ENCODE measurements at places on chromosomes 6 and 20.
A peak's percentile ranks its signal among the peaks of the same experiment; 100 is the strongest.

- DNase-seq, result no peak
Measured at GRCh38 chr6:47357827-47358226, 48.1 kb upstream of the TNFRSF21 start.

- DNase-seq, result no peak
Measured at GRCh38 chr6:28357036-28357435, 7.3 kb downstream of the ZKSCAN3 start.

DNA sequence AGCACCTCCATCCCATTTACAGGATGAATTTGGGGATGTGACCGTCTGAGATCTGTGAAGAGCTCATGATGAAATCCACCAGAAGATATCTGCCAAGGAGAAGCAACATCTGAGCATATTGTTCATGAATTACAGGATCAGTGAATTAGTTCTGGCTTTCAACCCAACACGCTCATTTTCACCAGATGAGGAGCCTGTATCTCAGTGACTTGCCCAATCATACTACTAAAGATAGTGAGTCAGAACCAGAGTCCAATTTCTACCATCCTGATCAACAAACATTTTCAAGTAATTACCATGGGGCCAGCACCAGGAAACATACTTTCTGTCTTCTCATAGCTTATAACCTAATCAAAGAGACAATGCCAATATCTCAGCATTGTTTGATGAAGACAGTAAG lies 116.6 kb downstream of the ZDHHC14 start:
- no peak for DNase-seq

DNA sequence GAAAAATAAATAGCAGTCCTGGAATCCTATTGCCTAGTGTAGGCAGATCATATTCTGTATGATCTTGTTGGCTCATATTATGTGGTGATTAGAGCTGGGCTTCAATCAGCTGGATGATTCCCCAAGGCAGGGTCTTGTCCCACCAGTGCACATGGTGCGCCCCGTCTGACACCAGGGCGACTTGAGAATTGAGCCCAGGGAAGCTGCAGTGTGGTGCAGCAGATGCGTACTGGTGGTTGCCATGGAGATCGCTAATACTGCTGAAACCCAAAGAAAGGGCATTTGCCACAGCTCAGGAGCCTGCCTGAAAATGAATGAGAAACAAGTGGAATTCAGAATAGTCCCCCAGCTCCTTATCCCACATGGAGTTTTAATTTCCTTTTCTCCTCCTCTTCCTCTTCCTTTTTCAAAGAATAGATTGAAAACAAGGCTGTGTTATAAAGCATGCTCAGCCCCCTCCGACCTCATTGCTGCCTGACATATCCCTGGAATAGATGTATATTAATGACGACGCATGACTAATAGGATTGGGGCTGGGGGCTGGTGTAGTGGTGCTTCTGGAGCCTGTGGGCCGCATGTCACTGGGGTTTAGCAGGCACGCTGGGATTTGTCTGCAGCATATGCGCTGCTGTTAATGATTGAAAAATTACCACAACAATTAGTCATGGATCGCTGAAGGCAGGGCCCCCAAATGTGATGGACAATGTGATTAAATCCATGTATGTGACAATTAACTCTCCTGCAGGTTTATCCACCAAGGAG lies 210.5 kb downstream of the FARS2 start:
- no peak for DNase-seq

- DNase-seq, result no peak
Measured at GRCh38 chr6:159196430-159196975, 27.3 kb downstream of the FNDC1 start.

DNA sequence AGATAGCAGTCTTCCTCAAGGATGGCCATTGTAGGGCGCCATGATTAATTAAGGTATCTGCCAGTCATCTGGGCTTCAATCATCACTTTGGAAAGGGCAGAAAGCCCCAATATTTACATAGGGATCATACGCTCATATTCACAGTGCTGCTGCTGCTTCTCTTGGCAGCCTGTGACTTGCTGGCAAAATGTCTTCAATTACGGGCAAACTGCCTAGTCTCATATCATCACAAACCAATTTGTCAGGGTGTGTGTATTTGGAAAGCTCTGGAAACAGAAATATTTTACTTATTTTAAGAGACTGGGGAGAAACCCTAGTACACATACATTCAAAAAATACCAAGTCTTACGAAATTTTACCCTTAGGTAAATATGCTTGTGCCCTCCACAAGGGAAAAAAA lies 77.6 kb downstream of the SAMD5 start:
- no peak for DNase-seq

- DNase-seq, result no peak
Measured at GRCh38 chr20:25509084-25509483, 76.2 kb downstream of the NINL start.

GRCh38 chr20:9978397-9979004 lies 56.3 kb upstream of the ANKEF1 start:
- DNase-seq, result peak; percentile 21

- no peak for DNase-seq
Measured at GRCh38 chr20:24960861-24961260, 11.8 kb downstream of the CST7 start.

DNA sequence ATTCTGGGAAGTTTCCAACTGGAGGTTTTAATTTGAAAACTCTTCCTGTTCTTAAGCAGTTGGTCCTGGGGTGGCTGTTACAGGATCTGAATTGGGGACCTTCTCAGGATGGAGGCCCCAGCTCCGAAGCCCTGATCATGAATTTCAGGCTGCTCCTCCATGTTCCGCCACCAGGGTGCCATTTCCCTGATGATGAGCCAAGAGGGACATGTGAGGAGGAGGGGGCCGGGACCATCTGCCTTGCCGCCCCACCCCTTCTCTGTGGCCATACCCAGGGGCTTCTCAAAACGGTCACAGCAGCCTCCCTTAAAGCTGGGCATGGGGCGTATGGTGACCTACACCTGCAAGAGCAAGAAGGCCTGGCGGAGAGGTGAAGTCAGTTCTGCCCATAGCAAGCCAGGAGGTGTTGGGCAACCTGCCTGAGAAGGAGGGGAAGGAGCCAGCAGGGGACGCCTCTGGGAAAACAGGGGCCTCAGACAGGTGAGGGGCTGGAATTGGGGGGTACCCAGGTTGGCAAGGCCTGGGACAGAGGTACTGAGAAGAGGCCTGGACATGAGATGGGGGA lies 3.6 kb upstream of the BAK1 start:
- DNase-seq, result no peak

- no peak for DNase-seq
Measured at GRCh38 chr6:135412761-135413160, 84.8 kb downstream of the AHI1 start.

DNA sequence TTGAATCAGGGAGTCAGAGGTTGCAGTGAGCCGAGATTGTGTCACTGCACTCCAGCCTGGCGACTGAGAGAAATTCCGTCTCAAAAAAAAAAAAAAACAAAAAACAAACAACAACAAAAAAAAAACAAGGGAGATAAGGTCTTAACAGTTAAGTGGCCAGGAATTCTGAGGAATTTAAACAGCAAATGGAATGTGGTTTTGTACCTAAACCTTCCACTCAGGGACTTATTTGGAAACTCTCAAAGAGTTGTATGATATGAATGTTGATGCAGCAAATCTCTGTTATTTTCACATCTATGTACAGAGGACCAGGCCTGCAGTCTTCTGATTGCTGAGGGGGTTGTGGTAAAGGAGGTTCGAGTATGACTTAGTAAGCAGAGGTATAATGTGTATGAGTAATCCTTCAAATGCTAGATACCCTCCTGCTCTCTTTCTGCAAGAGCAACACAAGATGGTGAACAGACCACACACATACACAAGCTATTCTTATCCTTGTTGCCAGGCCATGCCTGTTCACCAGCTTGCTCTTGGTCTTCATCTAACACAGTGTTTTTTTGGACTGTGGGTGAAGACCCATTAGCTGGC lies 174.9 kb upstream of the SCGN start:
- DNase-seq, result no peak

- DNase-seq, result no peak
Measured at GRCh38 chr6:125678601-125679000, 70.8 kb upstream of the HEY2 start.

GRCh38 chr6:109498052-109498451 lies 15.0 kb upstream of the ZBTB24 start:
- no peak for DNase-seq

DNA sequence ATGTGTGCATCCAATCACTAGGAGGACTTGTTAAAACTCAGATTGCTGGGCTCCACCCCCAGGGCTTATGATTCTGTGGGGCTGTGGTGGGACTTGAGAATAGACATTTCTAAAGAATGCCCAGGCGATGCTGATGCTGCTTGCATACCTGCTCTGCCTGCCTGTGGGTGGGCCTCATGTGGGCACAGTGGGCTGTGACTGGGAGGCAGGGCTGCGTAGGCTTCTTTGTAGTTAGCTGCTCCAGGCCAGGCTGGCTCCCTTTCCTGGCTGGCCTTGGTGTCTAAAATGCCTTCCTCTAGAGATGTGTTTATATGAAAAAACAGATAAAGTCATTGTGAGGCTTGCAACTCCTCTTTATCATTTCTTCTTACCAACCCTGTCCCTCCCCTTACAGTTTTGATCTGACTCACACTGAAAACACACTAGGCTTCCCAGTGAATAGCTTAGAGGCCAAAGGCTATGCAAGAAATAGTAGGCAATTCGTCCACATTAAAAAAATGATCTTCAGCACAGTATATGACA lies 495.5 kb upstream of the MAP3K7 start:
- no peak for DNase-seq

DNA sequence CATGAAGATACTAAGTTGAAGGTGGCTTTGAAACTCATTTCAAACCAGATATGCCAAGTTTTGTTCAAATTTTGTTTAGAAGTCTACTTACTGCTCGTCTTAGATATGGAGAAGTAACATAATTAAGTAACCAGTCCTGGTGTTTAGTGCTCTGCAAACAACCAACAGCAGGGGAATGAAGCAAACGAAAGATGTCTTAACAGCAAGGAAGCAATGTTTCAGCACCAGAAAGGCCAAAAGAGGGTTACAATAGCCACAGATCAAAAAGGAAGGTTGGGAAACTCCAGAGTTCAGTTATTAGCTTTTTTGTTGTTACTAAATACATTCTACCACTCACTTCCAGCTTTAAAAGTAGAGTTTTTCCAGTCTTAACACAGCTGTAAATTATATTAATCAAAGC lies 45.1 kb downstream of the LHFPL5 start:
- DNase-seq, result no peak

DNA sequence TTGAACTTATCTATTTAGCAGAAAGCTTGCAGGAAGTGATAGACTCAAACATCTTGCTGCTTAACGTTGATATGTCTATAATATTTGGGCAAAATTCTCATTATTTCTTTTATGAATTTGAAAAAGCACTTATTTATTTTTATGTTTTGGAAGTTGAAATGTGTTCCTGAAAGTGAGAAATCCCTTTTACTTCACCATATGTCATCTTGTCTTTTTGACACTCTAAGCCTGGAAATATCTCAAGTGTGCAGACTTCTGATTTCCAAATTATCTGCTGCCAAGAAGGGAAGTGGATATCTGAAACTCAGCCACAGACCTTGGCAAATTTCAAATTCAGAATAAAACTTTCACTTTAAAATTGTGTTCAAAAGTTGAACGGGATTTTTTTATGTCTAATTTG lies 368.7 kb upstream of the MANEA start:
- no peak for DNase-seq

DNA sequence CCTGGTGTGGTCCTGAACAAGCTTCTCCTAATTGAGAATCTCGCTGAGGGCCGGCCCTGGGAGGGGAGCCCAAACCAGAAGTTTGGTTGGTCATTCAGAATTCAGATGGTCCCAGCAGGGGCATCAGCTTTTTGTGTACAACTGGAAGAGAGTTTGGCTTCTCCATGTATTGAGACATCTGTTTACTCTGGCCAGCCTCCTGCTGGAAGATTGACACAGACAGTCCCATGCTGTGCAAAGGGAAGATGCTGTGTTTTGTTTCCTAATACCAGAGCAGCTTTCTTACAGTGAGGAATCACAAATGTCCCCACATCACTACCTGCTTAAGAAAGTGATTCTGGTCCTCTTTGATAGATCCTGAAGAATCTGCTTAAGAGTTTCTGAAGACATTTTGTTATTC lies 97.8 kb downstream of the PLEKHG1 start:
- DNase-seq, result no peak

- no peak for DNase-seq
Measured at GRCh38 chr6:144999127-144999526, 714.0 kb downstream of the UTRN start.

DNA sequence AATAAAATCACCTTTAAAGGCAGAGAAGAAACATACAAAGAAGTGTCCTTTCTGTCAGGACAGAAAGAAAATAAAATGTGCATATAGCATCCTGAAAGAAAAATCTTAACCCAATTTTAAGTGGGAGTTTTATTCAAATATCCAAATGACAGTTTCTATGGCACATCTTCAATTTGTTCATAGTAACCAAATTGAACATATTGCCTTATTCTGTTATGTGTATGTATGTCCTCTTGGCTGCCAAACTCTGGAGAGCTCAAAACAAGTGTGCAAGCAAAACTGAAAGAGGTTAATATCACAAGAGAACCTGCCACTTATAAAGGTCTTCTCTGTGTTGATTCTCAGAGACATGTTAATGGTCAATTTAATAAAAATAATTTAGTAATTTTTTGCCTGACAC lies 334.7 kb downstream of the BCKDHB start:
- DNase-seq, result no peak

DNA sequence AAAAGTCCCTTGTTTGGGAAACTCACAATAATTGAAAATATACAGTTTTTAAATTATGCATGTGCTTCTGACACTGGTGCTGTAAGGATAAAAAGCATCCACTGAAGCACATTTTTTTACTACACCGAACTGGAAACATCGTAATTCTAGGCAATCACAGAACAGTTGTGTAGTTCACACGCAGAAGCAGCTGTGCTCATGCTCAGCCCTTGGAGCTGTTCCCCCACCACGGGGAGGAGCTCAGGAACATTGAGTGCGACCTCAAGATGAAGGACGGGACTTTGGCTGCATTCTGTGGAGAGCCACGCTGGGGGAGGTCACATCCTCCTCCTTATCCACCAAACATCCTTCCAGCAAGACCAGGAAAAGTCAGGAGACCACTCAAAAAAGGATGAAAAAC lies 466.3 kb upstream of the CDH4 start:
- no peak for DNase-seq

DNA sequence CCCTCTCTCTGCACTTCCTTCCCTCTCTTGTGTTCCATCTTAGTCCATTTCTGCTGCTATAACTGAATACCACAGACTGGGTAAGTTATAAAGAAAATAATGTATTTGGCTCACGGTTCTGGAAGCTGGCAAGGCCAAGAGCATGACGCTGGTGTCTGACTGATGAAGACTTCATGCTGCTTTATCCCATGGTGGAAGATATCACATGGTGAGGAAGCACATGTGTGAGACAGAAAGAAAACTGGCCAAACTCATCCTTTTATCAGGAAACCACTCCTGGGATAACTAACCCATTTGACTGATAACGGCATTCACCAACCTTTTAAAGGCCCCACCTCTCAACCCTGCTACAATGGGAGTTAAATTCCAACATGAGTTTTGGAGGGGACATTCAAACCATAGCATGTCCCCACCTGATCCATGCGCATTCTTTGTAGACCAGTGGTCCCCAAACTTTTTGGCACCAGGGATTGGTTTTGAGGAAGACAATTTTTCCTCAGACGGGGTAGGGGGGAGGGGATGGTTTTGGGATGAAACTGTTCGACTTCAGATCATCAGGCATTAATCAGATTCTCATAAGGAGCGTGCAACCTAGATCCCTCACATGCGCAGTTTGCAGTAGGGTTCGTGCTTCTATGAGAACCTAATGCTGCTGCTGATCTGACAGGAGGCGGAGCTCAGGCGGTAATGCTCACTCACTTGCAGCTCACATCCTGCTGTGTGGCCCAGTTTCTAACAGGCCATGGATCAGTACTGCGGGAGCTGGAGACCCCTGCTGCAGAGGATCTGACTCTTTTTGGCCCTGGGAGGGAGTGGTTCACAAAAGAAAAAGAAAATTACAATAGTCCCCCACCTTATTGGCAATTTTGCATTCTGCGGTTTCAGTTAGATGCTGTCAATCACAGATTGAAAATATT lies 71.7 kb upstream of the RNF24 start:
- DNase-seq, result no peak

Data from stimulated activated CD4-positive, alpha-beta T cell treated with anti-CD3 and anti-CD28 coated beads, Interleukin-2, amount 100 ng/mL, for 4 hours (primary cell).